ENCODE measurements at places on chromosomes 5 and 9.

GRCh38 chr5:72123764-72124376 is 16.6 kb downstream of the MAP1B start:
- no peak for DNase-seq

DNA sequence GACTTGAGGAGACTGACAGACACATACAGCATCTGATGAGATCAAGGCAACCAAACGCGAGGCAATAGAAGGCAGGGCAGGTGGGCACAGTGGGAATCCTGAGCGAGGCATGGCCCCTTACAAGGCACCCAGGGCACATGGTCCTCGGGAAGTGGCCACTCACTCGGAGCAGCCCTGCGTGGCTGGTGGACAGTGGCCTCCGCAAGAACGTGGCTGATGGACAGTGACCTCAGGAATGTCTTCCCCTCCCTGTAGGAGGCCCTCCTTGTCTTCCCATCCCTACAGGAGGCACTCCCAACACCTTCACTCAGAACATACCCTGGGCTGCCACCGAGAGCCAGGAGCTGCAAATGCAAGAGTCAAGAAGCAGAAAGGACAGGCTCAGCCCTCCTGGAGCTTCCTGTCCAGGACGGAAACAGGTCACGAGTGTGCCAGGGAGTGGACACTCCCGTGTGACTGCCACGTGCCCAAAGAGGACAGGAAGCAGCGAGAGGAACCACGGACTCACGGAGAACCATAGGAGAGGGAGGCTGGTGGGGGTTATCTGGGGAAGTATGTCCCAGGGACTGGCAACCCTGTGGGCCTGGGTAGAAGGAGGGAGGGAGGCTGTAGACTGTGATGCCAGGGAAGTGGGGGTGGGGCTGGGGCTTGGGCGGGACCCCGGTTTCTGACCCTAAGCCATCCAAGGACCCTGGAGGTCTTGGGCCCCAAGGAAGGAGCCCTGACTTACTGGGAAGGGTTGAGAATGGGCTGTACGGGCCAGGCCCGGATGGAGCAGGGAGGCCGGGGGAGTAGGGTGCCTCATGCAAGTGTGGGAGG is 321.9 kb upstream of the IRX4 start:
- DNase-seq = no peak

DNA sequence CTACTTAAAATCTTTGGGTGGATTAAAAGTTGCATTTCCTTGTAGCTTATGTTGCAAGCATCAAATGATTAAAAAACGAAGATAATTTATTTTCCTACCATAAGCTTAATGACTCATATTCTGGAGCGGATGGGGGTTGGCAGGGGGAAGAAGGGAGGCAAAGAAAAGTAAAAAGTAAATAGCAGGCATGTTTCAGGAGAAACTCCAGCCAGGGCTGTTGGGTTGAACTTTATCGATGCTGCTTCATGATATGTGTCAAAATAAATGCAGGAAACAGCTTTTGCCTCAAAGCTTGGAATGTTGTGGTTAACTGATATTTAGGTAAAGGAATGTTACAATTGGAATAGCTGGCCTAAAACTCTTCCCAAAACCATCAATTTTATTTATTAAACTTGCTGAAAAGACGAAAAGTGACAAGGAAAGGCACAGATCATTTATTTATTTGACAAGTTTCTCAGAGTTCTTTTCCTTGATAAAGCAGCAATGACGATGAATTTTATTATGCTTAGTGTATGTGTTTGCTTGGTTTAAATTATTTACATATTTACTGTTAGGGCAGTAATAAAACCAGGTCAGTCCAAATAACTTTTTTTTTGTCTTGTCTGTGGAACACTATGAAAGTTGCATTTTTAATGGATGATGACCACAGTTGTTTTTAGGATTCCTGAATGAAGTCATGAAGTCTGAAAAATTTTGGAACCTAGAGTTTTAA is 177.9 kb downstream of the PCSK1 start:
- no peak for DNase-seq

- DNase-seq = no peak
Measured at GRCh38 chr5:9610364-9610763, 19.8 kb downstream of the TAS2R1 start.

DNA sequence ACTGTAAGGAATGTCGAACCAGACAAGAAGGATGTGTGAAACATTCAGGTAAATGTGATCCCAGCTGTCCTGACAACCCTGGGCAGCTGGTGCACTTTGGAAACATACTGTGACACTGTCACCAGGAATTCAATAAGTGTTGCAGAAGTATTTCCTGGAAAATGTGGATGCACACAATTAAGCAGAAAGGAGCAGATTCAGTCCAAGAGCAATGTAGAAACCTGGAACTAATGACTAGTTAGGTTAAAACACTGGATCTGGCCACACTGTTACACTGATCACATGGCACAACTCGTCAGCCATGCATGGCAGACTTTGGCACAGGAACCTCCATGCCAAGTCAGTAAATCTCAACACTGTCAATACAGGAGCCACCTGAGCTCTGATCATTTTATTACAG is 109.0 kb downstream of the FAM174A start:
- DNase-seq = no peak

- no peak for DNase-seq
Measured at GRCh38 chr5:150409638-150410523, 2.8 kb downstream of the CD74 start.

DNA sequence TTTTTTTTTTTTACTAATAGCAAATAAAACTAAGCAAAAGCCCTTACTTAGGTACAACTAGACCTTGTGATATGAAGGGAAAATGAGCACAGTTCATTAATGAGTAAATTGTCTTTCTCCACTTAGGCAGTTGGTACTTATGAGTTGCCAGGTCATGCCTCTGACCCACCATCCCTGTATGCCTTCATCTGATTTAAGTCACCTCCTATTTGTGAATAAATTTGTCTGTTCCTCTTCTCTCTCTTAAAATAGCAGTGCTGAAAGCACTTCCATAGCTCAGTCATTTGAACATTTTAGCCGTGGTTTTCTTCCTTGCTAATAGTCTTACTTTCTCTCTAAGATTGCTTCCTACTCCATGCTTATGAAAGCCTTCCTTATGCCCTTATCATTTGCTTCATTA is 61.4 kb downstream of the SLC44A1 start:
- DNase-seq = no peak

DNA sequence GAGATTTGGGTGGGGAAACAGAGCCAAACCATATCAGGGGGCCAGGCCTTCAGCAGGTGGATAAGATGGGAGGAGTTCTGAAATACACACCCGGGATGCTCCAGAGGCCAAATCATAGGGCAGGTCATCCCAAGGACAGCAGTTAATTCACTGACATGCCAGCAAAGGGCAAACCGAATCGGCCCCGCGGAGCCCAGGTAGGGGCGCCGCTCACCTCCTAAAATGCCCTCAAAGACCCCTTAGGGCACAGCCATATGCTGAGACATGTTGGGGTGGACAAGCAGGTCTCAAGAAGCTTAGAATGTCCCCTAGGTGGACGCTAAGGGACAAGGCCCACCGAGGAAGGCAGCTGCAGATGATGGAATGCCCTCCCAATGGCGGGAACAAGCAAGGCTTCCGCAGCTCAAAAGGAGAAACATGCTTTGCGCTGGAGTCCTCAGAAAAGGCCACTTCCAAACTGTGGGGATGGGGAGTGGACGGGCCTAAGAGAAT is 144.9 kb downstream of the ERCC6L2 start:
- DNase-seq = no peak

GRCh38 chr5:72005671-72006070 is 101.6 kb upstream of the MAP1B start:
- DNase-seq = no peak

- DNase-seq = no peak
Measured at GRCh38 chr9:131960311-131960710, 119.4 kb downstream of the MED27 start.

- DNase-seq = no peak
Measured at GRCh38 chr5:16577677-16578076, 39.1 kb downstream of the RETREG1 start.

GRCh38 chr5:179342577-179342976 is 2.7 kb downstream of the ADAMTS2 start:
- DNase-seq = no peak

DNA sequence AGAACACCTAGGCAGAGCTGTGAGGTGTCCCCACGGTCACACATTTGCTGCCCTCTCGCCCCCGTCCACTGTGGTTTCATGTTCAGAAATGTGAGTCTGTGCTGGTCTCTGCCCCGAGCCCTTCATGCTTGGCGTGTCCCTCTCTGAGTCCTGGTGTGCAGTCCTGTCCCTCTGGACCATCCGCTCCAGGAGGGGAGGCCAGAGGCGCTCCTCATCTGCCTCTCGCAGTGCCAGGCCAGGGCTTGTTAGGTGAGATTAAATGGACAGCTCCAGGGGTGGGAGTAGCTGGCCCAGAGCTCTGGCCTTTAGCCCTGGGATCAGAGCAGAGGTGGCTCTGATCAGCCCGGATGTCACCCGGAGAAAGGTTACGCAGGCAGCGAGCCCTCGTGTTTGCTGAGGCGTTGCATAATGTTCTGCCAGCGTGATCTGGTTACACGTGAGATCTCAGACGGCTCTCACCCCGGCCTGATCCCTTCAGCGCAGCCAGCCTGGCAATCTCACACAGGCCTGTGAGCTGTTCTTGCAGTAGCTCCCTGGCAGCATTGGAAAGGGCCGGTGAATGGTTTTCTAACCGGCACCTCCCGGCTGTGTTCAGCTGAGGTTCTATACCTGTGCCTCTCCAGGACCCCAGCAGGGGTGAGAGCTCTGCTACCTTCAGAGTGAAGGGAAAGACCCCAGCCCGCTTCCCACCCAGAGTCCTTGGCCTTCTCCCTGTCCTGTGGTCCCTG is 24.5 kb downstream of the PTGES2 start:
- no peak for DNase-seq

GRCh38 chr9:126113176-126113575 is 213.5 kb upstream of the MVB12B start:
- DNase-seq = no peak

- DNase-seq = no peak
Measured at GRCh38 chr9:14215614-14216013, 98.3 kb downstream of the NFIB start.

- no peak for DNase-seq
Measured at GRCh38 chr5:137621861-137622823, 113.7 kb downstream of the KLHL3 start.

- DNase-seq = no peak
Measured at GRCh38 chr5:28344836-28345433, 1306.5 kb upstream of the CDH9 start.

- DNase-seq = no peak
Measured at GRCh38 chr5:74009502-74009901, 383.5 kb downstream of the ARHGEF28 start.

DNA sequence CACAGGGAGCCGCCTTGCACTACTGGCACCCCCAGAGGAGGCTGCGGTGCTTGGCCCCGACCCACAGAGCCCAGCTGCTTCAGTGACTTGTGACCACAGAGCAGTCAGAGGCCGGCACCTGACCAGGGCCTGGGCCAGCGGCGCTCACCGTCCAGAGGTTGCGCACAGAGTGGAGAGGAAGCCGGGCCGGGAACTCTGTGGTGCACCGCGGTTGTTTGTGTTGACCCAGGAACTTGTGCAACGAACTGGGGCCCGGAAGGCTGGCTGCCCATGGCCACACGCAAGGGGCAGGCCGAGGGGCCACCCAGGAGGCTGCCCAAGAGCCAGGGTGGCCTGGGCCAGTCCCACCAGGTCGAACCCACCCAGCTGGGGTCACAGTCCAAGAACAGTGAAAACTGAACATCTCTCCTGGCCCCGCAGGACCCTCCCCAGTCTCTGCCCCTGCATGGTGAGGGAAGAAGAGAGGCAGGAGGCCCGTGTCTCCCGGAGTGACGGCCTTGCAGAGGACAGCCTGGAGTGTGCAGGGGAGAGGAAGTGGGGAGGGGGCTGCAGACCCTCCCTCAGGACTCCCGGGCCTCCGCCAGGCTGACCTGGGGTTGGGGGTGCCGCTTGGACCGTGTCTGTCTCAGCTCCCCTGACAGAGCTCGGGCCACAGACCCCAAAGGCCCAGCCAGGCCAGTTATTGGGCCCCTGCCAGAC is 42.8 kb upstream of the EGFL7 start:
- no peak for DNase-seq

DNA sequence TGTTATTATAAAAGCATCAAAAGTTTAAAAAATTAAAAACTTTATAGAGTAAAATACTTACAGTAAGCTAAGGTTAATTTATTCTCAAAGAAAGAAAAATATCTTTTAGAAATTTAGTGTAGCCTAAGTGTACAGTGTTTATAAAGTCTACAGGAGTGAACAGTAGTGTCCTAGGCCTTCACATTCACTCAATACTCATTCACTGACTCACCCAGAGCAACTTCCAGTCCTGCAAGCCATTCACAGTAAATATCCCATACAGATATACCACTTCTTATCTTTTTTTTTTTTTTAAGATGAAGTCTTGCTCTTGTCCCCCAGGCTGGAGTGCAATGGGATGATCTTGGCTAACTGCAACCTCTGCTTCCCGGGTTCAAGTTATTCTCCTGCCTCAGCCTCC is 73.1 kb upstream of the FST start:
- DNase-seq = no peak

DNA sequence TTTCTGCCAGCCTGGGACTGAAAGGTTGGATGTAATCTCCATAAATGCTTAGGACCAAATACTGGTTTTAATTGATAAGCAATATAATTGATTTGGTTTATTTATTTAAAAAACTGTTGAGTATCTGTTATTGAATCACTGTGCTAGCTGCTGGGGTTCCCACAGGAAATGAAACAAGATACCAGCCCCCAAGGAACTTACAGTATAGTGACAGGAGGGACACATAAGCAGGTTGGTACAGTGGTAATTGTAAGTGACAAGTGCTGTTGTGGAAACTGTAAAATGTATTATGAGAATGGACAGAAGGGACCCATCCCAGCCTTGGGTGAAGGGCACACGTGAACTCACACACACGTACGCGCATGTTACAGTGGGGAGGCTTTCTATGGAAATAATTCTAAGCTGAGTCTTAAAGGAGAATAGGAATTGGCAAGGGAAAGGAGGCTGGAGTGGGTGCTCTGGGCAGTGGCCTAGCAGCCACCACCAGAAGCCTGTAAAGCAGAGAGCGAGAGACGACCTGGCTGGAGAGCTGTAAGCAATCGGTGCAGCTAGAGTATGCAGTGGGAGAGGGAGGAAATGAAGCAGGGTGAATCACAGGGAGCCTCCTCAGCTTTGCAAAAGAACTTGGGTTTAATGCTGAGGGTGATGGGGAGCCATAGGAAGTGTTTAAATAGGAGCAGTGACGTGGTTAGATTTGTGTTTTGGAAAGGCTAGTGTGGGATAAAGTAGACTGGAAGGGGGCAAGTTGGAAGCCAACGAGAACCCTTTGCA is 39.3 kb downstream of the GLRA1 start:
- DNase-seq = no peak

- DNase-seq = no peak
Measured at GRCh38 chr9:80957801-80958200, 731.5 kb downstream of the TLE1 start.

All from stimulated activated CD8-positive, alpha-beta memory T cell treated with anti-CD3 and anti-CD28 coated beads, Interleukin-12 subunit alpha, Interleukin-12 subunit beta, amount 100 ng/mL, for 4 hours (primary cell).